Fibroblast of skin of left biceps (primary cell): ENCODE measurements at places on chromosomes 4 and X.

DNA sequence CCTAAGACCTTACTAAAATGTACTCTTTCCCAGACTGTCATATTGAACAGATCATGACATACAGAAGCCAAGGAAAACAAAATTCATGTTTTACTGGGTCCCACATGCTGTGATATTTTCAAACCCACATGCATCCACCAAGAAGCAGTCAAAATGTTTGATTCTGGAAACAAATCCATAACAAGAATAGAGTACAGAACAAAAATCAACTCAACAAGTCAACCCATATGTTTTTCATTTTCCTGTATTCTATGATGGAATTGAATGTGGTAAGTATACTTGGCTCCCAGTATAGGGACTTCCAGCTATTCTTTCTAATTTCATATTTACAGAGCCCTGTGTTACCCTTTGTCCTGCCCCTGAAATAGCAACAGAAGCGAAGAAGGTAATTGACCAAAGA, 106.8 kb downstream of the COL25A1 start:
- no peak for DNase-seq

DNA sequence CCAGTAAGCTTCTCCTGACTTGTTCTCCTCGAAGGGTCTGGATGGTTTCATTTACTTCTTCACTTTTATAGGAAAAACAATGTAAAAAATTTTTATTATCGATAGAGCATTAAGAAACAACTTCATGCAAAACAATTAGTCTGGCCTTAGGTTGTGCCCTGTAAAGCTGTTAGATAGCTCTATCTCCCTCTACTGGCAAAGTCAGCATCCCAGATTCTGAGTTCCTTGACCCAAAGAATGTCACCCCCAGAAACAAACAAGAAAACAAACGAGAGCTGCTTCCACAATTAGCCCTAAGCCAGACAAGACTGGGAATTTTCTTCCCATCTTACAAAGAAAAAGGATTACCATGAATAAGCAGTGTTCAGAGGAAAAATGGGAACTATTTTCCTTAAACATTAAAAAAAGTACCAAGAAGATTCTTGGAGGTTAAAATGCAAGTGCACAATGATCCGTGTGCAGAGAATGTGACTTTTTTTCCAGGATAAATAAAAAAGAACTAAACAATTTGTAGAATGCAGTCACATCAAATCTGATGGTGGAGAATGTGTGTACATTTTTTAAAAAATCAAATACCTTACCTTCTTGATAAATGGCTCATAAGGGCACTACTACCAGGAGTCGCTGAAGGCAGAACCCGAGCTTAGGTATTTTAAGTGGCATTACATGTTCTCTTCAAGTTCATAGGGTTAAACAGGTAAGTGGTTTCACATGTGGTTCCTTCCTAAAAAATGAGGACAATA, 293.2 kb downstream of the FBXO8 start:
- DNase-seq: peak; percentile 13

- DNase-seq: no peak
These were observed 110.6 kb downstream of the MGST2 start for GRCh38 chr4:139776235-139776634.

DNA sequence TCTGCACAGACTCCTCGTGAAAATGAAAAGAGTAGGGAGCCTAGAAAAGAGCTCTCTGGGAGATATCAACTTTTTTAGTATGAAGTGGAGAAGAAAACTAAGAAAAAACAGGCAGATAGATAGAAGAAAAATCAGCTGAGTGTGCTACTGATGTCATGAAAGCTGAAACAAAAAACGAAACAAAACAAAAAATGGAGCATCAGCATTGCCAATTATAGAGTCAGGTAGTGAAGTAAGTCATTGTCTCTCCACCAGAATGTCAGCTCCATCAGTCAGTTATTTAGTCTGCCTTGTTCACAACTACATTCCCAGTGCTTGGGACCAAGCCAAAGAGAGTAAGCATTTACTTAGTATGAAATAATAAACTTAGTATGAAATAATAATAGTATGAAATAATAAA, 595.1 kb downstream of the STPG2 start:
- DNase-seq: no peak

DNA sequence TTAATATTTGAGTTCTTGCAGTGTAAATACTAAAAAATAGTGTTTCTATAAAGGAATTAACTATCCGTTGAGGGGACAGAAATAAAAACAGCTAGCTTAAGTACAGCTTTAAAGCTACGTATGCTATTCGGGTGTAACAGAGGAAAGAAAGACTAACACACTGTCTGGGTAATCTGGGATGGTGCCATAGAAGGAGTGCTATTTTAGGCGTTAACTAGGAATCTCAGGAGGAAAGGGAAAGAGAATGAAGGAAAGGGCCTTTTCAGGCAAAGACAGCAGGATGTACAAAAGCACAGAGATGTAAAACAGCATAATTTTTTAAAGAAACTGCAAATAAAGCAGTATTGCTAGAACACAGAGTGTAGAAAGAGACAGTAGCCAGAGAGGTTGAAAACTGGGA, 161.8 kb downstream of the RAP1GDS1 start:
- no peak for DNase-seq

DNA sequence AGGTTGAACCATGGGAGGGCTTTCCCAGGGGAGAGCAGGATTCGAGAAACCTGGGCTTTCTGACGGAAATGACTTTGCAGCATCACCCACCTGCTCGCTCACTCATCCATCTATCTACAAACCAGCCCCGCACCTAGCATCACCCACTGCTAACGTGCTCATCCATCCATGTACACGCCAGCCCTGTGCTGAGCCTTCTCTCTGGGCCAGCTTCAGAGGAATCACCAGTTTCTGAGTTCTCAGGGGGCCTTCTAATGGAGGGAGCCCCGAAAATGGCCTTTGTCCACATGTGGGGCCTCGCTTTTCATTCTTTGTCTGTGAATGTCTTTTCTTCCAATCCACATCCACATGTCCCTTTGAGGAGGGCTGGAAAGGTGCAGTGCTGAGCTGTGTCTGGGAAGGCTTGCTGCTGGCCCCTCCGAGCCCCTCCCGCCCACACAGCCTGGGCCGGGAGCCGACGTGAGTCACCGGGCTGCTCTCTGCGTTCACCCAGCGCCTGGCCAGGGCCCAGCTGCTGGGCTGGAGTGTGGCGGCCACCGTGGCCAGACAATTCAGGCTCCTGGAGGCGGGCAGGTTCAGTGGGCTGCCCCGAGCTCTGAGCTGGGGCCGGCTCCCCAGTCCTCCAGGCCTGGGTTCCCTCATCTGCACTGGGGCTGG, 14.7 kb downstream of the SORCS2 start:
- DNase-seq: peak; percentile 65

GRCh38 chr4:158005021-158005420, 167.8 kb downstream of the GASK1B start:
- no peak for DNase-seq

- no peak for DNase-seq
These were observed 79.0 kb downstream of the PDGFRA start for GRCh38 chr4:54308110-54308509.

GRCh38 chr4:7341491-7342222, 93.1 kb downstream of the PSAPL1 start:
- DNase-seq: peak; percentile 68

DNA sequence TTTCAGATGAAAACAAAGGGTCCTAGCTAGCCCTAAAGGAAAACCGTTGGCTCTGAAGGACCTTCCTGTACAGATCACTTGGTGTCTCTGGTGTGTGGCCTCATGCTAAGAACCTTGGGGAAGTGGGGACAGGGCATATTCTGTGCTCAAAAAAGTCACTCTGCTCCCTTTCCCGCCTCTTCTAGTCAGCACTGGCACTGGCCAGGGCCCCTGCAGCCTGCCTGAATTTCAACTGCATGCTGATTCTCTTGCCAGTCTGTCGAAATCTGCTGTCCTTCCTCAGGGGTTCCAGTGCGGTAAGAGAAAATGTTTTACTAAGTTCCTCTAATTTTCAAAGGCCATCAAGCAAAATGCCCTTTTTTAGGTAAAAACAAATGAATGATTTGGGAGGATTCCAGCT, 3.4 kb downstream of the CYBB start:
- DNase-seq: no peak
